Activated CD4-positive, alpha-beta T cell treated with anti-CD3 and anti-CD28 coated beads, Interleukin-2, amount 10 ng/mL, durations not matched to agents 7 days and 5 days (primary cell): ENCODE measurements at places on chromosomes 7 and 10. TPM values are rescaled to one million over a fixed set of nuclear protein-coding genes. Genes with fewer than 3 reads are reported as not detected.

GIMAP1 gene
- total RNA-seq = 19.6 TPM

SH2B2 gene
- 0.12 TPM for total RNA-seq

DNA sequence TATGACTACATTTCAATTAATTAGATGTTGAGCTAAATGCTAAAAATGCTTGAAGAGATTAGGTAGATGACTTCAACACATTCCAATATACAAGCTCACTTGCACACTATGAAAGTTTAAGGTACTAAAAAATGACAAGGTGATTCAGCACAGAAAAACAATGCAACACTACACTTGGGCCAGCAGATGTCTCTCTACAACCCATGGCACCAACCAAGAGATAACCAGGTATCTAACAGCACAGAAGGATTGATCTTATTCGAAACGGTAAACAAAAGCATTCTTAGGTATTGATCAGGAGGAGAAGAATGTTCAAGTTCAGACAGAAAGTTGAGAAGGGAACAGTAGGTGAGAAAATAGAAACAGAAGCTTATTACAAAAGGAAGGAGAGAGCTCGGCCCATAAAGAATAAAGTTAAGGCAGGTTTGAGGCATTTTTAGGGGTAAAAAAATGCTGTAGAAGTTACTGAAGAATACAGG, 248.2 kb upstream of the KLF14 start:
- peak; percentile 46 for DNase-seq

DNA sequence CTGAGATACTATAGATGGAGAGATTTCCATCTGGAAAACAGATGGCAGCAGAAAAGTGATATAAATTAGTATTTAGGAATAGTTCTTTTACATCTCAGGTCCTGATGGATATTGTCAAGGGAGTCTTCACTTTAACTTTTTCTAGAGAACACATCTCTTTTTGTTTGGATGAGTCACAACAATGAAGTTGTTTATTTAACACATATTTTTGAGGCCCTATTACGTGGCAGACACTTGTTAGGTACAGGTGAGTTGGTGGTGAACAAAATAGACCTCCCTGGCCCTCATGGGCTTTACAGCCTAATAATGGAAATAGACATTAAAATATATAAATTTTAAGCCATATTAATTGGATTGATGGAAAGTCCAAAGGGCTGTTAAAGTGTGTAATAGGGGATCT, 168.3 kb downstream of the VTI1A start:
- no peak for DNase-seq

DNA sequence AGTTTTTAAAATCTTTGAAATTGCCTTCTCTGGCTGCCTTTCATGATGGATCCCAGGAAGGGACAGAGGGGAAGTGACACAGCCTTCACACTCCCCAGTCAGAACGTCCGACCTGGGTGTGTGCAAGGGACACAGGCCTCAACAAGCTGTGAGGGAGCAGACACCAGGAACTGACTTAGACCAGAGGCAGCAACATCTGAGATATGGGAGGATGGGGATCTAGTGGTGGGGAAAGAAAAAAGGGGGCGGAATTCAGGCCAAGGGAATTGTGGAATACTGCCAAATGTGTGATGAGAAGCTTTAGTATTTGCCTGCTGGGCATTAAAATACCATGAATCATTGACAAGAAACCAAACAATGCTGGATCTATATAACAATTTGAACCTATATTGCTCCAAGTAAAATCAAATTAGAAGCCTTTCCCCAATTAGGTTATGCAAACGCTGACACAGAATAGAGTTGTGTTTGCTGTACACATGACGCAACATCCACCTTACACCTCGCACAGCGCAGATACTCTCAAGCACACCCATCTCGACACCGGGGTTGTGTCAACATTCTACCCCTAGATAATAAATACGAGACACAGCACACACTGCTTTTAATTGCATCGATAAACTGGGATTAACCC, 17.2 kb upstream of the MNX1 start:
- DNase-seq = no peak

- DNase-seq = no peak
These were observed 152.0 kb upstream of the TMEM72 start for GRCh38 chr10:44759122-44759521.

FAM25G gene
- not detected for total RNA-seq

PNLIPRP2 gene
- total RNA-seq = not detected

GRCh38 chr7:119175911-119176627, 951.6 kb downstream of the ANKRD7 start:
- DNase-seq = peak; percentile 54

GRCh38 chr10:119268871-119269506, 61.6 kb downstream of the GRK5 start:
- DNase-seq = peak; percentile 78

GRCh38 chr7:108408296-108408991, 47.8 kb downstream of the NRCAM start:
- no peak for DNase-seq

GRCh38 chr10:123999956-124000615, 93.3 kb downstream of the CHST15 start:
- no peak for DNase-seq

- no peak for DNase-seq
These were observed 17.6 kb upstream of the AKR1C3 start for GRCh38 chr10:5076615-5077014.

DNA sequence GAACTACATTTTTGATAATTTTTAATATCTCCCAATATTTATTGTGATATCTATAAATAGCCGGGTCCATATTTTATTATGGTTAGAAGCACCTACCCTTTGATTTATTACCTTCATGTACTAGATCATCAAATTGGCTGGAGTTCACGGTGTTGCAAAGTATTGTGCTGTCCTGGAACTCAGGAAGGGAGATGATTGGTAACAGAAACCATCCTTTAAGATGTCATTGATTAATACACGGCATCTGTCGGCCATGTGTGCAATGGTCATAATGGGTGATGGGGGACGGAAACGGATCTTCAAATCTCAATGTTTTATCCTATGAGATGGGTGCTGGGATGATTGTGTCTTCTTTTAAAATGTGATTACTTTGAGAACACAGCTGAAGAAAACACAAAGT, 157.0 kb downstream of the NEBL start:
- no peak for DNase-seq

DNA sequence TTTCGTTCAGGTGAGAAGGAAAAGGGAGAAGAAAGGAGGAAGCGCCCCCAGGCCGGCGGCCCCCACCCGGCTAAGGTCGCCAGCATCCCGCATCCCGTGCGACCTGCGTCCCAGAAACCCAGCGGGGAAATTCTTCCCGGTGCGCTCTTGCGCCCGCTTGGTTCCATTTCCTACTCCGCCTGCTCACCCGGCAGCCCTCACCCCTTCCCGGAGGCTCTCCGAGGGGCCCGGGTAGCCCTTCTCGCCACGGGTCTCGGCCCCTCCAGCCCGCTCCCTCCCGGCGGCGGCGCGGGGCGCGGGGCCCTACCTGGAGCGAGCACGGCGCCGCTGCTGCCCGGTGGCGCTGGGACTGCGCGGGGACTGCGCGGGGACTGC, at the start of gene PRKCQ:
PRKCQ (minus strand) TSS at position 373 of the 375 bp plus-strand sequence. CDS start 65,141 bp downstream, outside the sequence.
- DNase-seq = no peak

ACTL6B gene
- not detected for total RNA-seq

- DNase-seq = no peak
These were observed 30.4 kb downstream of the PDLIM1 start for GRCh38 chr10:95260397-95260881.

- no peak for DNase-seq
These were observed 52.9 kb upstream of the CACNB2 start for GRCh38 chr10:18087355-18087754.

ANKRD22 gene
- total RNA-seq = 0.17 TPM

DNA sequence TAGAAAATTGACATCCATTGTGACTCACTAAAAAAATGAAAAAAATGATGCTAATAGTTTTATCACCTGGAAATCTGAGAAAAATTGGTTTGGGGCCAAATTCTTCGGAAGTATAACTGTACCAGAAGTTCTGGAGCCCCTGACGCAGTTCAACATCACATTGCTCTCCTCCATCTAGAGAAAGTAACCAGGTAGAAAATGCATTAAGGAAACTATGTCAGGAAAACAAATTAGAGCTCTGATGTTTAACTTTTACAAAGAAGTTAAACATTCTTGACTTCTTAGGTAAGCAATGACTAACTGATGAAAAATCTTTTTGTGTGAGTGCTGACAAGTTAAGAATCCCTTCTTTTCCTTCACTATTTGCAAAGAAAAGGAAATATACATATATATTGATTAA, 61.1 kb upstream of the TMEM196 start:
- DNase-seq = no peak

DNA sequence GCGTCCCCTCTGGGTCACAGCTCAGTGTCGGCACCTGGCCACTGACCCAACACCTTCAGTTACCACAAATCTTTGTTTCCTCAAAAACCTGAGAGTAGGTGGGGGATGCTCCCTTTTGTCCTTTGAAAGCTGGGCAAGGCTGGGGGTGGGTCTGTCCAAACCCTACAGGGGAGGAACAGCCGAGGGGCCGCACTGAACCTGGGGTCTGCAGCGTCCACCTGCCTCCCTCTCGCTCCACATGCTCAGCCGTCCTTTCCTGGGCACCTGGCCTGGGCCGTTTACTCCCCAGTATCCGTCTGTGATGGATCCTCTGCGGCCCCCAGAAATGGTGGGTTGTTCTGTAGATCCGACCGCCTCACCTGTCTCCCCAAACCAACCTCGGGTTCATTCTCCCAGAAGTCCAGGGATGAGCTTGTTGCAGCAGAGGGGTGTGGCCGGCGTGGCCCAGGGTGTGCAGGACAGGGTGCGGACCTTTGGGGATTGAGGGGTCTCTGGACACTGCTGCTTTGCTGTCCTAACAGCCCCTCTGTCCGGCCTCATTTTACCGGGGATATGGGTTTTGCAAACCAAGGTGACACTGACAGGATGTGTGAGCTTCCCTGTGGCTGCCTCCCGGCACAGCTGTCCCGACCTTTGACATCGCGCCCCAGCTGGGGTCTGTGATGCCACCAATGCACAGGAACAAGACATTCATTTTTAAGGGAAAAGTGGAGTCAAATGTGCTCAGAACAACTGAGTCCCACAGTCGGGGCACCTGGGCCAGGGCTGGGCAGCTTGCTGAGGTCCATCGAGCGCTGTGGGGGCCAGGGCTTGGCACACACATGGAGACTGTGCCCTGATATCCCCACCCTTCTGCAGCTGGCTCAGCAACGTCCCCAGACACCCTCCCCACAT, 115.9 kb downstream of the VIPR2 start:
- DNase-seq = no peak

SLC13A1 gene
- total RNA-seq = not detected

NUDT1 gene
- total RNA-seq = 104 TPM

- DNase-seq = no peak
These were observed 146.4 kb downstream of the RGS10 start for GRCh38 chr10:119396008-119396708.

GRCh38 chr7:148699024-148699781, 500 bp downstream of the CUL1 start:
- peak; percentile 63 for DNase-seq

DNA sequence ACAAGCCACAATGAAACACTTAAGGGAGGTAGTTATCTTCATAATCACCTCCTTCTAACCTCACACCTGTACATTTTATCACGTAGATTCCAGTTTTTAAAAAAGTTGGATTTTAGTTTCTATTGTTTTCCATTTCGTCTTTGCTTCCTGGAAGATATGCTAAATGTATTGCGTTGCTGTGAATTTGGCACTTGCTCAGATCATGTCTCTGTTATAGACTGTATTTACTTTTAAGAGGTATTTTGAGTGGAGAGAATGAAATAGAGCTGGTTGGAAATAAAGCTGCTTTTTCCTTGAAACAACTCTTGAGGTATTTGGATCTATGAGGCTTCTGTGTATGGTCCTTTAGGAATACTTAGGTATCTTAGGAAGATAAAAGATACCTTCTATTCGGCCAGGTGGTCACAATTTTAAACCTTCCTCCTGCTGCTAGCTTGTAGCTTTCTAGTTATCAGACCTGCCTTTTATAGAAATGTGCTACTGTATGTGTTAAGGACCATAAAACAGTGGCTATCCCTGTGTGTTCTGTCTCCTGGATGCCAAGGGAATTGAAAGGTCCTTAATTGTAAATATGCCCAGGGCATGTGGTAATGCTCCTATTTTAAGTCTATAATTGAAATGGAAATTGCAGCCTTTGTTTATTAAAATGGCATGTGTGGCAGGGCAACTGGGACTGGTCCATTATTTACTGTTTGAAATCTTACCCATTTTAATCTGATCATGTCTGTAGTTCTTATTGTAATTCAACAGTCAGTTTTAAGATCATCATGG, 147.7 kb downstream of the SND1 start:
- DNase-seq = no peak

GRCh38 chr7:90709501-90710465, 113.7 kb downstream of the CDK14 start:
- no peak for DNase-seq

VPS50 gene
- 26.0 TPM for total RNA-seq
